ENCODE measurements at places on chromosomes 13 and 19.

DNA sequence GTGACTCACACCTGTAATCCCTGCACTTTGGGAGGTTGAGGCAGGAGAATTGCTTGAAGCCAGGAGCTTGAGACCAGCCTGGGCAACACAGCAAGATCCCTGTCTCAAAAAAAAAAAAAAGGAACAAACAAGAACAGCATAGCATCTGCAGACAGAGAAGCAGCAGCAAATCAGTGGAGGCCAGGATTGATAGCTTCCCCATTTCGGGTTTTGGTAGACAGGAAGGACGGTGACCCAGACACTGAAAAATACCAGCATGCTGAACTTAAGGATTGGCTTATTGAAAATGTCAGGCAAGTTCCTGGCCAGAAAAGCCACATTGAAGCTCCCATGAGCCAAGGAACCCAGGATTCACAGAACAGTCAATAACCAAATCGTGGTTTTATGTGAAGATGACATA lies 3.0 kb downstream of the ZNF490 start:
- no peak for DNase-seq

- DNase-seq: no peak
Observed at GRCh38 chr19:39983695-39984300, 12.8 kb downstream of the PSMC4 start.

DNA sequence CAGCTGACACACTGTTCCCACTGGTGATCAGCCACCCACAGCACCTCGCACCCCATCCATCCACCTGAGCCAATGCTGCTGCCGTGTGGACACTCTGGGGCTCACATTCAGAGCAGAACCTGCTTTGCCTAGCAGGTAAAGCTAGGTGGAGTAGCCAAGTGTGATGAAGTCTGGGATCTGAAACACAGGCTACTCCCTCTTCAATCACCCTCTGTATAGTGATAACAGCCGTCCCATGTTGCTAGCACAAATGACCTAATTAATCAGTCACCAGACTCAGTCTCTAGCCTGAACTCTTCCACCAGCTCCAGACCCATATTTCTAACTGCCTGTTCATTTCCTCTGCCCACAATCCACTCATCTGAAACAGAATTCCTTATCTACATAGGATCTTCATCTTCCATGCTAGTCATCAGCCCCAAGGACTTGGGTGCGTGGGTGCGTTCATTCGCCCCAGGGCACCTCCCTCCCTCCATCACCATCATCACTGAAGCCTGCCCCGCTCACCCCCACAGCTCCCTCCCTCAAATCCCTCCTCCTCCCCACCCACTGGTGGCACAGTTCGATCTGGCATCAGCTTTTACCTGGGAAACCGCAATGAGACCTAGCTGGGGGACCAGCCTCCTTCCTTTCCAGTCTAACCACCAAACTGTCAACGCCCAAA lies 19.8 kb downstream of the STK24 start:
- no peak for DNase-seq

- no peak for DNase-seq
Observed at GRCh38 chr13:99525967-99526366, 24.7 kb downstream of the TM9SF2 start.

DNA sequence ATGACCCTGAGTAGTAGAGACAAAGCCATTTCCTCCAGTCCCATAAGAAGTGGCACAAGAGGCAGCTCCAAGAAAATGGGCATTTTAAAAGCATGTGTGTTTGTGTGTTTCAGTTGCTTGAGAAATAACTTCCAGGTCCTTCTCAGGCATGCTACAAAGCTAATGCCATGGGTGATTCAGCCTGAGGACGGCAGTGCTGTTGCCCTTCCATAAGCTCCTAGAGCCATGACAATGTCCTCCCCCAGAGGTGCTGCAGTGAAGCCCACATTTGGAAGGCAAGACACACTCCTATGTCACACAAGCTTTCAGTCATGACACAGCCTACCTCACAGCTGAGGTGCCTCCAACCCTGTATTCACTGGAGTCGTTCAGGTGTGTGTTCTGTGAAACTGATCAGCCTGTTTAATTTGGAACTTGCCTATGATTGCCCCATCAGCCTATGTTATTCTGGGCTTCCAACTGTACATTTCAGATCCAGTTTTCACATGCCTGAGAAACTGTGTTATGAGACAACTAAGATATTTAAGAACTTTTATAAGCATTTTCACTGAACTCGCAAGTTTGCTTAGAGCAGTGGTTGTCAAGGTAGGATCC lies 213.6 kb downstream of the FOXO1 start:
- no peak for DNase-seq

- DNase-seq: no peak
Observed at GRCh38 chr13:77696879-77697216, 639 bp upstream of the SLAIN1 start.

DNA sequence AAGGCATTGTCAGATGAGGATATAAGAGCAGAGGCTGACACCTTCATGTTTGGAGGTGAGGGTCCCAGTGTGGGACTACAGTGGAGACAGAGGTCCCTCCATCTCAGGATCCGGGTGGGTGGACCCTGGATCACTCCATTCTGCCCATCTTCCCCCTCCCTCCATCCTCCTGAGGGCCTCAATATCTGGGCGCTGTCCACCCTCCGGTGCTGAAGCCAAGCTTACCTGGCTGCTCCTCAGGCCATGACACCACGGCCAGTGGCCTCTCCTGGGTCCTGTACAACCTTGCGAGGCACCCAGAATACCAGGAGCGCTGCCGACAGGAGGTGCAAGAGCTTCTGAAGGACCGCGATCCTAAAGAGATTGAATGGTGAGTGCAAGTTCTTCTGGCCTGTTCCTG lies 11.9 kb downstream of the CYP4F12 start:
- no peak for DNase-seq

- DNase-seq: no peak
Observed at GRCh38 chr19:2488942-2489731, 13.2 kb downstream of the GADD45B start.

- no peak for DNase-seq
Observed at GRCh38 chr19:32241932-32242710, 103.3 kb upstream of the ZNF507 start.

- no peak for DNase-seq
Observed at GRCh38 chr19:49570138-49570856, 10.1 kb downstream of the NOSIP start.
